ENCODE measurements at places on chromosomes 3 and 15.

GRCh38 chr3:159929171-159930141, 59.2 kb upstream of the IL12A start:
- no peak for DNase-seq

DNA sequence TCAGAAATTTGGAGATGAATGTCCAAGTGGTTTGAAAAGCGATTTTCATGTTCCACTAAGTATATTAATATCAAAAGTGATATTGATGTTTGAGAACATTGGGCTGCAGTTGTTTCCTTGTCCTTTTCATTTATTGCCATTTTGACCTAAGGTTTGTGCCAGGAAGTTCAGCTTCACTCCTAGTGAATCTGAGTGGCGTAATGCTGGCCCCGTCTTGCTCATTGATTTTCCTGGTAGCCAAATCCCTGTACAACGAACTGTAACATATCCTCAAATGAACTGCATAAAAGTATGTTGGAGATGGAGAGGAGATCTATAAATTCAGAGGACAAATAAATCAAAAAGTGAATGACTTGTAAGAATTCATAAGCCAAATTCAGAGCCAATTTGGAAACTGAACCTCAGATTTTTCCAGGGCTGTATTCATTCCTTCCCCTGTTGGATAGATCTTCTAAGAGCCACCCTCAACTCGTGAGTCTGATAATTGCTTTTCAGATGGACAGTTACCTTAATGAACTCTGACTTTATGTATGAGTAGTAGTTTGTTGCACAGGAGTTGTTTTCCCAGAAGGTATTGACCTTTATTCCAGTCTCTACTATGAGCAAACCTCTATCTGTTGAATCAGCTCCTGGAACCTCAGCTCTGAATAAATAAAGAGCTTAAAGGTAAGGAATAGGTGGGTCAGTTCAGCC, 72.8 kb downstream of the ITPR1 start:
- no peak for DNase-seq

GRCh38 chr3:184583578-184584451, 22.2 kb downstream of the EPHB3 start:
- DNase-seq = no peak

DNA sequence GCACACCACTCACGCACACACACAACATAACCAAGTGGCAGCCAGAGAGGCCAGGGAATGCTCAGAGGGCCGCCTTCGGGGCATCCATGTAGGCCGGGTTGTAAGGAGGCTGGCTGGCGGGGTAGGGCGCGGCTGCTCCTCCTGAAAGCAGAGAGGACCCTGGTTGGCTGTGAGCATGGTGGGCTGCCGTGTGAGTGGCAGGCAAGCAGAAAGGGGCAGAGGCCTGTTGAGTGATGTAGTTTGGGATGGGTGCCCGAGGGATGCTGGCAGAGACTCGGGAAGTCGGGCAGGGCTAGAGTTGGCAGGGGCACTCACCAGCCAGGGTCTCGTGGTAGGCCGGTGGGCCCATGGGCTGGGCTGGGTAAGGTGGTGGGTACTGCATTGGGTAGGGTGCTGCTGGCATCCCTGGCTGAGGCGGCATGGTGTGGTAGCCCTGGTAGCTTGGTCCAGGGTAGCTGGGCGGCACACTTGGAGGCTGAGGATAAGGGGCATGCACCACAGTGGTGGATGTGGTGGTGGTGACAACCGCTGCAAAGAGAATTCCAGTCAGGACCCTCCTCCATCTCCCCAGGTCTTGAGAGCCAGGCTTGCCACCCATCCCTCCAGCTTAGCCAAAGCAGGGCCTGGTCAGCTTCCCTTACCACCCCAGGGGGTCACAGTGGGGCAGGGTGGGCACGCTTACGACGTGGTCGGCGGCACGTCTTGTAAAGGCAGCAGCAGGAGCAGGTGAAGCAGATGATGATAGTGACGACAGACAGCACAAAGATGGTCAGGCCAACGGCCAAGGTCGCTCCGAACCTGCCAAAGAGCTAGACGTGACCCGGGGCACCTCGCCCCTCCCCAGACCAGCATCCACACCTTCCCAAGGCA, 22.7 kb downstream of the ATRIP start:
- no peak for DNase-seq

GRCh38 chr3:185727873-185728272, 97.0 kb downstream of the IGF2BP2 start:
- DNase-seq = no peak

- no peak for DNase-seq
Observed at GRCh38 chr3:11604139-11604892, 39.4 kb downstream of the VGLL4 start.

- DNase-seq = no peak
Observed at GRCh38 chr3:37921025-37921424, 59.3 kb downstream of the CTDSPL start.

GRCh38 chr3:186520431-186520830, 23.7 kb downstream of the CRYGS start:
- DNase-seq = no peak

GRCh38 chr3:44712455-44713075, at the start of gene ZNF502:
Gene ZNF502, plus strand, starts transcription at chr3:44712660. Its CDS starts 7,602 bp downstream, at chr3:44720262.
- peak; percentile 41 for DNase-seq

GRCh38 chr3:193030276-193030675, 112.6 kb upstream of the MB21D2 start:
- DNase-seq = no peak

GRCh38 chr15:82714016-82714415, 4.3 kb upstream of the AP3B2 start:
- no peak for DNase-seq

GRCh38 chr3:127037971-127038446, 55.1 kb downstream of the PLXNA1 start:
- DNase-seq = no peak

- no peak for DNase-seq
Observed at GRCh38 chr3:163504974-163505373, 1573.3 kb downstream of the SI start.

DNA sequence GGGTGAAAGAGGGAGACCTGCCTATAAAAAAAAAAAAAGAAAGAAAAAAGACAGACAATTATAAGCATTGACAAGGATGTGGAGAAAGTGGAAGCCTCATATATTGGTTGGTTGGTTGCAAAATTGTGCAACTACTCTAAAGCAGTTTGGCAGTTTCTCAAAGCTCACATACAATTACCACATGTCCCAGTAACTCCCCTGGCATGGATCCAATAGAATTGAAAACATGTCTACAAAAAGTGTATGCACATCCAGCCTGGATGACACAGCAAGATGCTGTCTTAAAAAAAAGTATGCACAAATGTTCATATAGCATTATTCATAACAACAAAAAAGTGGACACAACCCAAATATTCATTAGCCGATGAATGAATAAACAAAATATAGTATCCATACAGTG, 19.5 kb downstream of the SETMAR start:
- no peak for DNase-seq

DNA sequence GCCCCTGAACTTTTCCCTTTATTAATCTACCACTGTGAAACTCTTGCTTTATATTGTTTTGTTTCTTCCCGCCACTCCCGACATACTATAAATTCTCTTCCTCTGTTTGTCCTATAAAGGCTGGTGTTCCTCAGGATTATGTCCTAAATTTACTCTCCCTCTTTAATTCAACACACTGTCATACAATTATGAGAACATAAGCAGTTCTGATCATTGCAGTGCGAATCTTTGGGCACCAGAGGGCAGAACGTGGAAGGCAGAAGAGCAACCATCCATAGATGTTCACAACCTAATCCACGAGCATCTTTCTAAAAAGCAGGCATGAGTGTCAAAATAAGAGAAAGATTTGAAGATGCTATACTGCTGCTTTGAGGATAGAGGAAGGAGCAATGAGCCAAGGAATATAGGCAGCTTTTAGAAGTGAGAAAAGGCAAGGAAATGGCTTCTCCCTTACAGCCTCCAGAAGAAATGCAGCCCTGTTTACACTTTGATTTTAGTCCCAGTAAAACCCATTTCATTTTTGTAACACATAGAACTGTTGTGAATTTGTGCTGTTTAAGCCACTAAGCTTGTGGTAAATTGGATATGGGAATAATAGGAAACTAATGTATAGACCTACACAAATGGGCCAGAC, 179.4 kb downstream of the GBE1 start:
- no peak for DNase-seq

DNA sequence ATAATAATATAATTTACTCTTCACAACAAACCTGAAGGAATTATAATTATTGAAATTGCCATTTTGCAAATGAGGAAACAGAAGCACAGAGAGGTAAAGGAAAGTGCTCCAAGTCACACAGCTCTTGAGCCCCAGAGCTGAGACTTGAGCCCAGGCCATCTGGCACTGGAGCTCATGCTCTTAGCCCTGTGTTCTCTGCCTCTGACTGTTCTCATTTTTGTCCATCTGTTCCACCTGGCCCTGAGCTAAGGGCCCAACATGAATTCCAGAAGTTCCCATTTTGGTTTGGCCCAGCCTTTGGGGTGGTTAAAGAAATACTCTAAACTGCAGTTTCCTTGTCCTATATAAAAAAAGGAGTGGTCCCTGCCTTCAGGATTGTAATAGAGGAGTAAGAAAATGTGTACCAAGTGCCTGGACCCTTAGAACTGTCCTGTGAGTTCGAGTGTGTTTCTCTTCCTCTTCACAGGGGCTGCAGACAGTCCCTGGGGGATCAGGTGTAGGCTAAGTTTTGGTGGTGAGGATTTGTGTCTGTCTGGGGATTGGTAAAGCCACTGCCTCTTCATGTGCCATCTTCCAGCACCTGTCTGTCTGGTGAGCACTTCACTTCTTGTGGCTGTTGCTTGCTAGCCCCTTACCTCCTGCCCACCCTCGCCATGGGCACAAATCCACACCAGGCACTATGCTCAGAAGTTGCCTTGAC, 91.8 kb downstream of the DNAJB8 start:
- no peak for DNase-seq

DNA sequence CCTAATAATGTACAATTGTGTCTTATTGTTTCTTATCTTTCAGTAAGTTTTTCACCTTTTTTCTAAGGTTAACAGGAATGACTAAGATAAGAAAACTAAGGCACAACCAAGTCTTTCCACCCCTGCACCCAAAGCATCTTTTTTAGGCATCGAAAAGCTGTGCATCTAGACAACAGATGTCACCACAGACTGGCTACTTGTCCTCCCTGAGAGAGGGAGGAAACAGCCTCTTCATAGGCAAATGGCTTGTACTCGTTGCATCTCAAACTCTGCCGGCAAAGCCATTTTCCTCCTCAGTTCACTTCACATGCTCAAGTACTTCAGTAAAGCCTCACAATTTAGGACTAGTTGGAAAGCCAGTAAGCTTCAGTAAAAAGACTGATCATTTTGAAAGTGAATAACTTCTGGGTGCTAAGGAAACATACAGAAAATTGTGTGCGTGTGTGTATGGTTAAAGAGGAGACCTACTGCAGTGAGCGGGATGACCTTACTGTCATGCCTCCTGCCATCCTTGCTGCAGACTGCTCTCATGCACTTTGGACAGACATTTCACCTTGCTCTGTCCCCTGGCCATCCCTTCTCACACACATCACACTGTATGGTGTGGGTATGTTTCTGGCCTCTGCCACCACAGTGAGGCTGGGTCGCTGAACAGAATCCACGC, 36.5 kb upstream of the HACD2 start:
- no peak for DNase-seq

DNA sequence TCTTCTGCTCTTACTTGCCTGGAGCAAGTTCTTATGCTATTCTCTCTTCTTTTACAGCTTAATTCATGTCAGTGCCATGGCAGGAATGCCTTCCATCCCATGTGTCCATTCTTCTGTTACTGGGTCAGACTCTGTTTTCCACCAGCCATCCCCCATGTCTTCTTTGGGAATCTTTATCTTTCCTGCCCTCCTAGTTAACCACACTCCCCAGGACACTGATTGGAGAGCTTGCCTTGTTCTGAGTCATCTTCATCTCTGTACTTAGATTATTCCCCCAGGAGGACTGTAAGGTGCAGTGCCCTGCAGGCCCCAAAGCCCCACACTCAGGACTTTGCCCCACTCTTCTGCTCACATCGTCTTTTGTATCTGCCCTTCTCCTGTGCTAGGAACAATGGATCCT, 3.6 kb downstream of the ABHD17C start:
- no peak for DNase-seq

GRCh38 chr3:187066228-187066995, 72.9 kb downstream of the RPL39L start:
- DNase-seq = peak; percentile 23

GRCh38 chr3:119352034-119352609, 57.9 kb downstream of the ARHGAP31 start:
- DNase-seq = peak; percentile 16

DNA sequence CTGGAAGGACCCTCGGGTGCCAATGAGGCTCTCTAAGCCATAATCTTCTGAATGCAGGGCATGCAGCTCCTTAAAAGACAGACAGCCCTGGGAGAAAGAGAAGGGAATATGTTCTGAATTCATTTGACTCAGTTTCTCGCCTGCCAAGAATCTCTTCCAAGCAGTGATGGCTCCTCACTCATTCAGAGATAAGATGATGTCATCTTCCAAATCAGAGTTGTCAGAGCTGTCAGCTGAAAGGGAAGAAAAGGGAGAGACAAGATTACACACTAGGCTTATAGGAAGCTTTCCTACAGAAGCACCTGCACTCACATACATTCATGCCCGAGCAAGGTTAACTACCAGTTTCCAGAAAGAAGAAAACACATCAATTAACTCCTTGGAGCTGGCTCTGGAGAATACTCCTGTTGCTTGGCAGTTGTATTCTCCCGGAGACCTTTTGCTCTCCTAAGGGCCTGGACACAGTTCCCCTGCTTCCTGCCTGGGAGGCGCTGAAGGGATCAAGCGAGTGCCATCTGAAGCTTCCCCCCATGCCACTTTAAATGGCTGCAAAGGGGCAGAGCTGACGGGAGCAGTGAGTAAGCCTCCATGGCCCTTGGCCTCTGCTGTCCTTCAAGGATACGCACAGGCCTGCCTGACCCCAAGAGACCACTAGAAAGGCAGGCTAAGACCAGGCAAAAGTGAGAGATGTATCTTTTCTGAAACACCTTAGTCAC, 7.7 kb downstream of the RBM15B start:
- no peak for DNase-seq

GRCh38 chr3:66692766-66693150, 191.9 kb upstream of the LRIG1 start:
- DNase-seq = no peak

DNA sequence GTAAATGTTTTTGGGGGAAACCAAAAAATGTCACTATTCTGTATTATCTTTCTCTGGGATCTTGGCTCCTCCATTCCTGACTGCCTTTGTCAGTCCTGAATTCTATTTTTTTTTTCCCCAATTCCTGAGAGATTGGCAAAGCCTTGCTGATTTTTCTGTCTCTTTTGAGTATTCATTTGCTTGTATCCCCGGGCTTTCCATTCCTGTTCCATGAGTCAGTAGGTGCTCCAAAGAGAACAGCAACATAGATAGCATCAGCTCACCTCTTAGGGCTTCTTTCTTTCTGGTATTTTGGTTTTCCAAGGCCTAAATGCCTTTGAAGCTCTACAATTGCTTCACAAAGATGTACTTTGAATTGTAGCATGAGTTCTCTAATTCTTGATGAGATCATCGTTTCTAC, 271.7 kb upstream of the LRRC3B start:
- no peak for DNase-seq

DNA sequence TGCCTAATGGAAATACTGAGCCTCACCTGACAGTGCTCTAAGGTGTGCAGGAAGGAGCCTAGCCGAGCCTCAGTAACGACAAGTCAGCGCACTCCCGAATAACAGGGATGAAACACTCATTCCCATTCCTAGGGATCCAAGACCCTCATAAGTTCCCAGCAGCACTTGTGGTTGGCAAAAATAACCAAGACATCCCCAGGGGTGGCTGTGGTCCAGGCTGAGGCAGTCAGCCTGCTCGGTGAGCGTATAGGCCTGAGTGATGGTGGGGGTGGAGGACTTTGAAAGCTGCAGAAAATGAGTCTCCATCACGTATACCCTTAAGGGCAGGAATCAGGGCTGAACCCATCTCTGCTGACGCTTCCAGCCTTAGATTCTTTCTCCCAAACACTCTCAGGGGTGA, 120.1 kb downstream of the SMAD6 start:
- no peak for DNase-seq

GRCh38 chr3:197828-198491, 1.4 kb downstream of the CHL1 start:
- peak; percentile 30 for DNase-seq
